ENCODE measurements at places on chromosomes 7 and 10.

DNA sequence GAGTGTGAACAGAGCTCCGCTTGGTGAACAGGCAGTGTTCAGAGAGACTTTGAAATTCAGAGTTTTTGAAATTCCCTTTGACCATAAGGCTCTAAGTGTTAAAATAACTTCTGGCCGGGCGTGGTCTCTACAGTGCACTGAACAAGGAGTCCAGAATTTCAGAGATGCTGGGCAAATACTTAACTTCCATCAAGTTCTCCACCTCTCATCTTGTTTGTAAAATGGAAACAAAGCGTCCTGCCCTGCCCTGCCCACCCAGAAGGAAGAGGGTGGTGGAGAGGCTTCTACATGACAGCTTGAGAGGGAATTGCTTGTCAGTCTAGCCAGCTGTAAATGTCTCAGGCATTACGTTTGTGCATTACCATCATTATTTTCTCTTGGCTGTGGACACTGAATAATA lies 102.6 kb downstream of the RGS10 start:
- no peak for DNase-seq

DNA sequence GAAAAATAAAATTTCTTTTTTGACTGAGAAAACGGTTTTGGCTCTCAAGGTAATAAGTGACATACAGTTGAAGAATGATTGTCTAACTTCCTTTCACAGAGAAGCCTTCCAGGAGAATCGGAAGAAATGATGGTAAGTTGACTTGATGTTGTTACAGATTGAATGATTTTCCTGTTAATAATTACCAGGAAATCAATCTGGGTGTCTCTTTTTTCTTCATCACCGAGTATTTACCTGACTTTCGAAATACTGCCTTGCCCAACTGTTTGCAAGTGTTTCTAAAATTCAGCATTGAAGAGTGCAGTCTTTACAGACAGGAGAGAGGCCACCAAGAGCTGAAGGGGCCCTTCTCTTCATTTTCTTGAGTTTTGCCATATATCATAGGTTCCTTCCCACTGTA lies 4.0 kb downstream of the ITIH2 start:
- DNase-seq = no peak

GRCh38 chr10:126186766-126187165 lies 201.5 kb downstream of the ADAM12 start:
- DNase-seq = no peak

GRCh38 chr7:38276096-38276877 lies 2.9 kb upstream of the TARP start:
- DNase-seq = no peak

DNA sequence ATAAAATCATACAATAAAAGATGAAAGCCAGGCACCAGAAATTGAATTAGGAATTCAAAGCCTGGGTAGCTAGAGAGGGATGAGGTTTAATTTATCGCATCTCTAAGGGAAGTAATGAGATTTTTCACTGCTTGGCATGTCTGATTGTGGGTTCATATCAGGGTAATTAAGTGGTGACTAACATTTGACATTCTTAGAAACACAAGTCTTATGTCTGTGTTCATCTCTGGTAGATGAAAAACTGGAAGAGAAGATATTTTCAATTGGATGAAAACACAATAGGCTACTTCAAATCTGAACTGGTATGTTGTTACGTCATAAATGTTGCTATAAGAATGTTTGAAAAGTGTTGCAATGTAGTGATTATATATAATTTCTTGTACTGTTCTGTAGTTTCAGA lies 36.8 kb upstream of the ARMS2 start:
- DNase-seq = no peak

DNA sequence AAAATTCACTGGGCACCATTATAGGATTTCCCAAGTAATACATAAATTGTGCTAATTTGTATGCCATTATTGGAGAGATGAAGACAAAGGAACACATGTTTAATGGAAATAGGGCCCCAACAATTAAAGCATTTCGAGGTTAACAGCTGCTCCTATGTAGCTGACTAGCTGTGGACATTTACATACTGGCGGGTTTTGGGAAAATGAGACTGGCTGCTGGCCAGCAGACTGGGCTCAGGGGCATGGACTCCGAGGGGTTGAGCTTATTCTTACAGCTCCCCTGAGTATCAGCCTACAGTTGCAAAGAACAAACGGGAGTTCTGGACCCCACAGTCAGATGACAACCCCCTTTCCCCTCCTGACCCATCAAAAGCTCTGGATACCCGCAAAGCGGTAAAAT lies 91.9 kb upstream of the MYO3A start:
- DNase-seq = no peak

DNA sequence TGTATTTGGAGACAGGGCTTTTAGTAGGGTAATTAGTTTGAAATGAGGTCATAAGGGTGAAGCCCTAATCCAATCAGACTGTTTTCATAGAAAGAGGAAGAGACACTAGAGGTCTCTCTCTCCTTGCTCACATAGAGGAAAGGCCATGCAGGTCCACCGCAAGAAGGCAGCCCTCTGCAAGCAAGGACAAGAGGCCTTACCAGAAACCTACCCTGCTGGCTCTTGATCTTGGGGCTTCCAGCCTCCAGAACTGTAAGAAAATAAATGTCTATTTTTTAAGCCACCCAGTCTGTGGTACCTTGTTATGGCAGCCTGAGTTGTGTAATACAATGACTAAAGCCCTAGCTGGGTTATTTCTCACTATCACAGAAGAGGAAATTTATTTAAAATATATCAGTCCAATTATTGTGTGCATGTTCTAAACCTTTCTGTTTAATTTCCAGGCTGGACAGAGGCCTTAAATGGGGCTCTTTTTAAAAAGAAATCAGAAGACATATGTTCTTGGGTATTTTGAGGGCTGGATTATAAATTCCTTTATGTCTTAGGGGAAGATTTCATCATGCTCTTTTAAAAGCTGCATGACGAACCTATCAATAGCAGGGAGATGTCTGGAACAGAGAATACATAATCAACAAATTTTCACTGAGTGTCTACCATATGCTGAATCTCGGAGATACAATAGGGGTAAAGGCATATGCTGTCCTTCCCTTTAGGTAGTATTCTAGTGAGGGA lies 12.9 kb upstream of the TMEM26 start:
- DNase-seq = no peak

DNA sequence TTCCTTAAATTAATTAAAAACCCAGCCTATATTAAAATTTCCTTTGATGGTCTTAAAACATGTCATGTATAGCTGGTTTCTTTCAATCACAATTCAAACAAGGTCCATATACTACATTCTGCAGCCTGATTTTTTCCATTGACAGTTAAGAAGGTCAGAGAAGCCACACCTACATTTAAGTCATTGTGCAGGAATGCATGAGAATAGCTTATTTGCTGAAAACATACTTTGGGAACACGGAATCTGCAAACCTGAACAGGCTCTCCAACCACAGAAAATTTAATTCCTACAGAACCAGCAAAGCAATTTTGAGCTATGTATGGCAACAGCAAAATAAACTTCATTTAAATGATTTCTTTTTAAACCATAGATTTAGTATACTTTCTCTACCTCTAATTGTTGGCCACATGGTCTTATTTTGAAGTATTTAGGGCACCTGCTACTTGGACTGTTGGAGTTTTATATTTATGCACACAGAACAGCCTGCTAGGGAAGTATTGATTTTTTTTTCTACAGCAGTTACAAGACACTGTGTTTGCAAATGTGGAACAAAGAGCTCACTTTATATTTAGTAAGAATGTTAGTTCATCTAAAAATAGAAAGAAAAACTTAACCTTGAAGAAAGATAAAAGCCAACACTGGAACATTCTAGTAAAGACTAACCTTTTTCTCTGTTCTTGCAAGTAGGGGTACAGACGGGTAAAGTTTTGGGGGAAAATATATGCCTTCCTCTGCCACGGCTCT lies 240.9 kb upstream of the IMMP2L start:
- DNase-seq = no peak

DNA sequence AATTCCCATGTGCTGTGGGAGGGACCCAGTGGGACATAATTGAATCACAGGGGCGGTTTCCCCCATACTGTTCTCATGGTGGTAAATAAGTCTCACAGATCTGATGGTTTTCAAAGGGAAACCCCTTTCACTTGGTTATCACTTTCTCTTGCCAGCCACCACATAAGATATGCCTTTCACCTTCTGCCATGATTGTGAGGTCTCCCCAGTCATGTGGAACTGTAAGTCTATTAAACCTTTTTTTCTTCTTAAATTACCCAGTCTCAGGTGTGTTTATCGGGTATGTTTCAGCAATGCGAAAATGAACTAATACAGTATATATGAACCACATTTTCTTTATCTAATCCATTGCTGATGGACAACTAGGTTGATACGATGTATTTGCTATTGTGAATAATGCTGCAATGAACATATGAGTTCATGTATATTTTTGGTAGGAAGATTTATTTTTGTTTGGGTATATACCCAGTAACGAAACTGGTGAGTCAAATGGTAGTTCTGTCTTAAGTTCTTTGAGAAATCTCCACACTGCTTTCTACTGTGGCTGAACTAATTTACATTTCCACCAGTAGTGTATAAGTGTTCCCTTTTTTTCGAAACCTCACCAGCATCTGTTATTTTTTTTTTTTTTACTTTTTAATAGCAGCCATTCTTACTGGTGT lies 70.0 kb upstream of the HGF start:
- no peak for DNase-seq

DNA sequence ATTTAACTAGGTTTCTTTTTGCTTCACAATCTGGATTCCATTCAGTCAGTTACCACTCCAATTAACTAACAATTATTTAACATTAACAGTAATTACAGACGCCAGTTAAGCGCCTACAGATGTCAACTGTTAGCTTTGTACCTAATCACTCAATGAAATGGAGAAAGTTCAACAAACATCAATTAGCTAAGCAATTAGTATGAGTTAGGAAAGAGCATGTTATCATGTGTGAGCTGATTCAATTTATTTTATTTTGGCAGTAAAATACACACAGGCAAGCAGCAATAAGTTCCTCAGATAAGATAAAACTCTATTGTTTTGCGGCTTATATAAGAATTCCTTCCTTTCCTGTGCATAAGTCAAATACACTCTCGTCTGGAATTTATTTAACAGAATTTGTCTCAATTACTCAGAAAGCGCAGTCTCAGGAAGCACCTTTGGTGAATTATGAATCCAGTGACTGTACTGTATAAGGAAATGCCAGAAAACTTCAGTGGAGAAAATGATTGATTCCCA lies 427.1 kb upstream of the GALNT17 start:
- DNase-seq = no peak

DNA sequence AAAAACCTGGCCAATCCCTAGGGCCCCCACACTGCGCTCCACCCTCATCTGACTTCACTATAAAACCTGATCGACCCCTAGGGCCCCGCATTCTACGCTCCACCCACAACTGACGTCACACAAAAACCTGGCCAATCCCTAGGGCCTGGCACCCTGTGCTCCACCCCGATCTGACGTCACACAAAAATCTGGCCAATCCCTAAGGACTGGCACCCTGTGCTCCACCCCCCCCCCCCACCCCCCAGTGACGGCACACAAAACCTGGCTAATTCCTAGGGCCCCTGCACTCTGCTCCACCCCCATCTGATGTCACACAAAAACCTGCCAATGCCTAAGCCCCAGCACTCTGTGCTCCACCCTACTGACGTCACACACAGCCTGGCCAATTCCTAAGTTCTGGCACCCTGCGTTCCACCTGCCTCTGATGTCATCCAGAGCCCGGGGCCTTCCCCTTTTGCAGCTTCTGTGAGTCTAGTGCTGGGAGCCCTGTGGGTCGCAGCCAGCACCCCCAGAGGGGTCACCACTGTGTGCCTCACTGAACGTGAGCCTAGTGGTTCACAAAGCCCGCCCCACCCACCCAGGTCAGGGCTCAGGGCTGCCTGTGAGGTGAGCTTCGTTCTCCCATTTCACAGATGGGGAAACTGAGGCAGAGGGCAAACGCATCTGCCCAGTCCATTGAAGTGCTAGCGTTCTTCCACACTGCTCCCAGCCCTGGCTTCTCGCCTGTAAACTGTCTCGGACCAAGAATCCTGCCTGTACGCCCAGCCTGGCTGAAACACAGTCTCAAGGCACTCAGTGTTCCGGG lies 40.6 kb downstream of the MICALL2 start:
- no peak for DNase-seq

GRCh38 chr10:131088619-131089018 lies 222.9 kb downstream of the TCERG1L start:
- no peak for DNase-seq

- no peak for DNase-seq
Measured at GRCh38 chr7:23358152-23358674, 59.1 kb downstream of the MALSU1 start.

DNA sequence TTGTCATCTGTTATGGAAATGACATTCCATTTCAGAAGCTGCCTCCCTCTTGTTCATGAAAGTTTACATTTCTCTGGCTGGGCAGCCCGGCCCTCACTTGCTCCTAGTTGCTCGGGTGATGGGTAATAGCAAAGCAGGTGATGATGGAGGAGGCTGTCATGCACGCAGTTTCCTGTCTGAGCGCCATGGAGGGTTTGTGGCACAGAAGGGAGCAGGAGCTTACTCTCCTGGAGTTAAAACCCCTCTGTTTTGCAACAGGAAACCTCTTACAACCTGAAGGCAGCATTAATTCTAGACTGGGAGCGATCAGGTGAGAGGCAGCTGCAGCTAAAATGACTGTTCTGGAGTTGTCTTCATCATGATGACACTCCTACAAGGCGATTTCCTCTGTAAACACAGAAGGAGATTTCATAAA lies 34.1 kb upstream of the MKI67 start:
- DNase-seq = no peak

- DNase-seq = no peak
Measured at GRCh38 chr10:106563384-106563783, 601.1 kb downstream of the SORCS1 start.

DNA sequence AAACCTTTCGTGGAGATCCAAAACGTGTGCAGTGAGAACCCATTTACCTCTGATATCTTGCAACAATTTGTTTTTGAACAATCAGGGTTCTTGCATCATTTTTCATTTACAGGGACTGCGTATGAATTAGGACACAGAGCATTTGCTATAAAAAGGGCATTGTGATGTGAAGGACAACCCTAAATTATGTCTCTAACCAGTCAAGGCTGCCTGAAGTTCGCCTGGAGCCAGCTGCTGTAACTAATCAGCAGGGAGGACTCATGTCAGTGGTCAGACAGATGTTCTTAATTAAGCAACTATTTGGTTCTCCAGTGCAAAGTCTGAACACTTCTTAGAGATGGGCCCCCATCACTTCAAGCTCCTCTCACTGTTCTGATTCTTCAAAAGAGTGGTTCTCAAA lies 674.8 kb downstream of the KCNMA1 start:
- no peak for DNase-seq

DNA sequence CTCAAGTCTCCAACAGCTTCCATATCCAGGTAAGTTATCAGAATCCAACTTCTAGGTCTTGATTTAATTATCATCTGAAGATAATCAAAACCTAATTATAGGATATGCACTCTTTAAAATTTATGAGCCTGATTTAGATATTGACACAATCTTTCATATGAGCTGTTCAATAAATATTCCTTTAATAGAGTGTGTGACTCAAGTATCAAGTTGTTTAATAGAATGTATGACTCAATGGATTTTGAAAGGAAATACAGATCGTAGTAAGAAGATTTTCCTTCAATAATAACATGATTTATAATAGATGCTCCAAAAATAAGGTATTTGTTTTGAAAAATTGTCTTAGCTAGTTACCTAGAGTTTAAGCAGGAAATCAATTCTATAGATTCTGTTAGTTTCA lies 97.8 kb downstream of the ABCA13 start:
- DNase-seq = no peak

GRCh38 chr10:110378533-110379108 lies 73.9 kb upstream of the SMNDC1 start:
- DNase-seq = no peak

- no peak for DNase-seq
Measured at GRCh38 chr7:111198255-111198654, 107.3 kb downstream of the LRRN3 start.

GRCh38 chr7:15749631-15750030 lies 63.1 kb upstream of the MEOX2 start:
- DNase-seq = no peak

- DNase-seq = no peak
Measured at GRCh38 chr7:104838537-104839299, 175.3 kb upstream of the KMT2E start.
